ENCODE measurements at places on chromosomes 13 and 19.

DNA sequence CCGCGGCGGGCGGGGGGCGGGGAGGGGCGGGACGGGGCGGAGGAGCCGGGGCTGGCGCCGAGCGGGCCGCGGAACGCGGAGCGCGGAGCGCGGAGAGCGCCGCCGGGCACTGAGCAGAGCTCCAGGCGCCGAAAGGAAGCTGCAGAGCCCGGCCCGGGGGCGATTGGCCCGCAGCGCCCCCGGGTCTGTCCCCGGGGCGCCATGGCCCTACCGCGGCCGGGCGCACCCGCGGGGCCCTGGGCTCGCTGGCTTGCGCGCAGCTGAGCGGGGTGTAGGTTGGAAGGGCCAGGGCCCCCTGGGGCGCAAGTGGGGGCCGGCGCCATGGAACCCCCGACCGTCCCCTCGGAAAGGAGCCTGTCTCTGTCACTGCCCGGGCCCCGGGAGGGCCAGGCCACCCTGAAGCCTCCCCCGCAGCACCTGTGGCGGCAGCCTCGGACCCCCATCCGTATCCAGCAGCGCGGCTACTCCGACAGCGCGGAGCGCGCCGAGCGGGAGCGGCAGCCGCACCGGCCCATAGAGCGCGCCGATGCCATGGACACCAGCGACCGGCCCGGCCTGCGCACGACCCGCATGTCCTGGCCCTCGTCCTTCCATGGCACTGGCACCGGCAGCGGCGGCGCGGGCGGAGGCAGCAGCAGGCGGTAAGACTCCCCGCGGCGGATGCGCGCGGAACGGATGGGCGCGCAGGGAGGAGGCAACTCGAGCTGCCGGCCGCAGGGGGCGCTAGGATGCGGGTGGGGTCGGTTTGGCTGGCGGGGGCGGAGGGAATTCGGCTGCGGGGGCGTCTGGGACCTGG lies at the start of gene PDE4A:
PDE4A (plus strand) TSS at position 95 of the 796 bp plus-strand sequence; CDS start at position 322, 227 bp downstream.
- DNase-seq: no peak

- DNase-seq: no peak
Measured at GRCh38 chr13:44470638-44471562, 97.3 kb downstream of the SERP2 start.

GRCh38 chr13:49184621-49185020 lies 35.5 kb upstream of the MLNR start:
- DNase-seq: no peak

- DNase-seq: no peak
Measured at GRCh38 chr19:31938675-31939074, 406.7 kb upstream of the ZNF507 start.

DNA sequence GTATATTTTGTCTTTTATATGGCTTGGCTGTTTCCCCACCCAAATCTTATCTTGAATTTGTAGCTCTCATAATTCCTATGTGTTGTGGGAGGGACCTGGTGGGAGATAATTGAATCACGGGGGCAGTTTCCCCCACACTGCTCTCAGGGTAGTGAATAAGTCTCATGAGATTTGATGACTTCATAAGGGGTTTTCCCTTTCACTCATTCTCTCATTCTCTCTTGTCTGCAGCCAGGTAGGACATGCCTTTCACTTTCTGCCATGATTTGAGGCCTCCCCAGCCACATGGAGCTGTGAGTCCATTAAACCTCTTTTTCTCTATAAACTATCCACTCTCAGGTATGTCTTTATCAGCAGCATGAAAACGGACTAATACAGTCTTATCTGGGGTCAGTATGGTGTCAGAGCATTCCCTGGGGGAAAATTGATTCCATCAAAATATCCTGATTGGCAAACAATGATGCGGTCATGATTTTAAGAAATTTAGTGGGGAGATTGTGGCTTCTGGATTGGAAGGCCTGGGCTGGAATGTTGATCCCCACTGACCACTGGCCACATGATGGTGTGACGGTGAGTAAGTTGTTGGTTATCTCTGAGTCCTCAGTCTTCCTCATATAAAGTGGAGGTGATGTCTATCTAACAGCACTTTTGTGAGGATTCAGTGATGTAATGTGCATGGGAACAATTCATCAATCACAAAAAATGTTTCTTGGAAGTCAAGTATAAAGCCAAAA lies 27.5 kb upstream of the ANKRD10 start:
- DNase-seq: no peak

GRCh38 chr13:112874751-112875300 lies 94.2 kb upstream of the MCF2L start:
- DNase-seq: no peak

DNA sequence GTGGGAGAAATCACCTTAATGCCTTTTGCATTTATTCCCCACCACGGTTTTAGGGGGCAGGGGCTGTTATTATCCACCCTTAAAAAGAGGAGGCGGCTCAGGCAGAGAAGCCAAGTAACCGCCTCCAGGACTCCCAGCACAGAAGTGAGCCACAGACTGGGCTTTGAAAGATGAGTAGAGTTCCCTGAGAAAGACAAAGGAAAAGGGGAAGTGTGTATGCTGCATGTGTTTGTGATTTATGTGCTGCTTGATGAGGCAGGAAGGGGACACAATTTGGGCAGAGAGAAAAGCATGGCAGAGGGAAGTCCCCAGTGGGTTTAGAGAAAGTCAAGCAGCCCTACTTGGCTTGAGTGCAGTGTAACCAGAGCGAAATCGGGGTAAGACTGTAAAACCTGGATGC lies 85.0 kb downstream of the DOCK9 start:
- no peak for DNase-seq

- DNase-seq: no peak
Measured at GRCh38 chr19:35993923-35994598, 927 bp upstream of the SDHAF1 start.

DNA sequence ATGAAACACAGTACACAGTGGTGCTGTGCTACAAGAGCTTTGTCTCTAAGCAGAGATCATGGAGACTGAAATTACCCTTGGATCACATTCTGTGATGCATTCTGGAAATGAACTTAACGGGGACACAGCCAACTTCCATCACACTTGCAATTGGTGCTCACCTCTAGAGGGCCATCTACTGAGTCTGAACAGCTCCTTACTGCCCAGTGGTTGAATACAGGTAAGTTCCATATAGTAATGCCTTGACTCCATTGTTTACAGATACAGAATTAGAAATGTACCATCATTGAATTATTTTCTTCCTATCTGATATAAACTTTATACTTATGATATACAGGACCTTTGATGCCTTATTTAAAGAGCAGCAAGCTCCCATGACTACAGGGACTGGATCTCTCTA lies 686.4 kb downstream of the PCDH9 start:
- no peak for DNase-seq

DNA sequence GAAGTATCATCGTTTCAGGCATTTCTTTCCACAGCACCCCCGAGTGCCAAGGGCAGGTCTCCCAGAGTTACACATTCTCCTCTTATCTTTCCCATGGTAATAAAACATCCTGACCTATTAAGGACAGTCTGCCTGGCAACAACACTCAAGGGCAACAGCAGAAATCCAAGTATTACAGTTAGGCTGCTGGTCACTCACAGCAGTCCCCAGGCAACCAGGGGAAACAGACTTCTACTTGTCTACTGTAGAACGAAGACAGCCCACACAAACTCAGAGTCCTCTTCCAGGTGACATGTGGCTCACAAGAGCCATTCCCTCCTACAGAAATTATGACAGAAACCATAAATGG lies 24.3 kb downstream of the RCBTB1 start:
- no peak for DNase-seq

DNA sequence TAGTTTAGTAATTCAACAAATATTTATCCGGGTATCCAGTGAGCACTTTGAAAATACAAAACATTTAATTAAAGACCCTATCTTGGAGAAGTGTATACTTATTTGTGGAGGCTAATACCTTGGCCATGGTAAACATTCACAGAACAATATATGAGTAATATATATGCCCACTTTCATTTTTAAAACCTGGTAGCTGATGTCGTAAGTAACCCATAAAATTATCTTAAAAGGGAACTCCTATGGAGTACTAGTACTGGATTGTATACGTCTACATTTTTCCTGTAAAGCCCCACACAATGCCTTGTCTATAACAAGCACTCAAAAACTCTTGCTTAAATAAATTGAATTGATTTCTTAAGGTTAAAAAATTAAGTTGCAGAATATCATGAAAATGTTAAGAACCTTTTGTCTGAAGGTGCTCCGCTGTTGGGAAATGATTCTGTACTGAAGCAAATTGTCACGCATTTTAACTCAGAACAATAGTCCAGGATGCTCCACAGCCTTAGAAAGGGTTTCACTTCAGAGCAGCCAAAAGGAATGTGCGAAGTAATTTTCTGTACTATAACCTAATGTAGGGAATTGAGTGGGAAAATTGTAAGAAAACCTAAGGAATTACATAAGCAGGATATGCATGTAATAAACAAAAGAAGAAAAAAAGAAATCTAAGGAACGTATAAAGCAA lies 58.9 kb upstream of the C1QTNF9 start:
- DNase-seq: no peak

GRCh38 chr13:112510002-112510780 lies 77.8 kb downstream of the TUBGCP3 start:
- no peak for DNase-seq

- DNase-seq: peak; percentile 66
Measured at GRCh38 chr19:45769821-45770191, 754 bp upstream of the SIX5 start.

GRCh38 chr13:106499113-106499512 lies 36.3 kb downstream of the EFNB2 start:
- no peak for DNase-seq

GRCh38 chr13:35876601-35877000 lies 254.6 kb downstream of the DCLK1 start:
- no peak for DNase-seq

DNA sequence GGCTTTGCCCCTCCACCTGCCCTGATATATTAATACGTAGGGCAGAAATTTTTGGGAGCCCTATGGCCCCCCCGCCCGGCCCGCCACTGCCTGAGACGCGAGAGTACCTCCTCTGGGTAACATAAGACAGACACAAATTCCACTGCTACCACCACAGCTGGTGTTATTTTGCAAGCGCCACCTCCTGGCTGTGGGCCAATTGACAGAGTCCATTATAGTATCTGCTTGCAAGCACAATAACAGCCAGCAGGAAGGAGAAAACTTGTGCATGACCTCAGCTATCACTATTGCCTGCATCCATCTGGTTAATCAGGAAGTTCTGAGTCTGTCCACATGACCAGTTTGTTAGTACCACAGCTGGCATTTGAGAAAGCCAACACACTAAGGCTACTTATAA lies 25.3 kb upstream of the OR10H2 start:
- no peak for DNase-seq

- no peak for DNase-seq
Measured at GRCh38 chr19:41969772-41970458, 10.8 kb upstream of the RABAC1 start.

DNA sequence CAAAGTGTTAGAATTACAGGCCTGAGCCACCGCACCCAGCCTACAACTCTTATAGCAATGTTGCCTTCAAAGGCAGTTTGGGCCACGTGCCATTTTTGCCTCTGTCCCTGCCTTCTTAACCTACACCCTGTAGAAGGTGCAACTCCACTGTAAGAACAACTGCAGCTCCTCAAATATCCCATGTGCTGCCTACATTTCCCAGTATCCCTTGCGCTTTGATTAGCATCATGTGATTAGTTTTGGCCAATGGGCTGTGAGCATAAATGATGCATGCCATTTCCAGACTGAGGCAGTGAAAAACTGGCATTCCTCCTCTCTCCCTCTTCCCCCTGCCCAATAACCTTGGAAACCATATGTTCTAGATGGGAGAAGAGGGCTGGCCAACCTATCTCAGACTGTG lies 75.2 kb upstream of the MRI1 start:
- DNase-seq: no peak

- no peak for DNase-seq
Measured at GRCh38 chr13:40082639-40083038, 427.2 kb downstream of the COG6 start.

- DNase-seq: no peak
Measured at GRCh38 chr19:3140667-3141038, 4.8 kb downstream of the GNA15 start.

DNA sequence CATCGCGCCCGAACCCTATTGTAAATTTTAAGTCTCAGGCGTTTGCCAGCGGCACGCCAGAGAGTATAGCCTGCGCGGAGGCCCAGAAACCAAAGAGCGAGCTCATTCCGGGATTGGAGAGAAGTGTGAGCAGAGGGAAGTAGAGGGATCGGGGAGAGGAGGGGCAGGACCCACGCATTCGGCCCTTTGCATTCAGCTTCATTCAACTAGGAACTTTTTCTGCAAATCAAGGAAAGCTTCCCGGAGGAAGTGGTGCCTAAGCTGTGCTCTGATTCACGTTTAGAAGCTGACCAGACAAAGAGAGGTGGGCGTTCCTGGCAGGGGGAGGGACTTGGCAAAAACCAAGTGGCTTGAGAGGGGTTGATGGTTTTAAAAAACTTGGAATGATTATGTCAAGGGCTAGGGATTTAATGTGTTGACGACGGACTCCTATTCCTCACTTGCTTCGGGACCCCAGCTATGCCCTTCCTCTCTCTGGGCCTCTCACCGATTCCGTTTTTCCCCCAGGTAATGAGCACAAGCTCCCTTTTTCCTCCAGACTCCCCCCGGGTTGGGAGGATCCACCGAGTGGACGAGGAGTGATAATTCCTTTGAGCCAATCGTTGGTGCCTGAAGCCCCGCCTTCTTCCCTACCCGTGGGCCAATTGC lies 811 bp upstream of the PRMT1 start:
- DNase-seq: no peak

DNA sequence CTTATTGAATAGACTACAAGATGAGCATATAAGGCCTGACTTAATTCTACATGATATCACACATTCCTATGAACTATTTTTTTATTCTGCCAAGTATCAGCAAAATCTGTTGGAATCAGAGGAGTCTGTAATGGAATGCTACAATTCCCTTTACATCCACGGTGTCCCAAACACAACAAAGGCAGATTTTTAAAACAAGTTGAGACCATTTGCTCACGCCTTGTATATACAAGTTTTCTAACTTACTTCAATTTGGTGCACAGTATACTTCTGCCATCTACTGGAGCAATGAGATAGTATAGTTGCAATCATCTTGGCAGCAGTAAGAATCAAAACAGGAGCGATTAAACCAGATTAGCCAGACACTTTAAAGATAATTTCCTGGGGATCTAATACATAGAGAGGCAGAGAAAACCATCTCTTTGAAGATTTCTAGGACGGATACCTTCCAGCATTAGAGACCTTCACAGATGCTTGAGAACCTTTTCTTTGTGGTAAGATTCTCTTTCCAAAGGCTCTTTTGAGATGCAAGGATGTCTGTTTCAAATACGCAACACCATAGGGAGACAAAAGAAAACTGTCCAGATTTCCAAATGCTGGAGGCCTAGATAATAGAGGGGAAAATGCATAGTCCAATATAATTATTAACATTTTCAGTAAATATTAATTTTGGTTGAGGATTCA lies 302.0 kb upstream of the MIR17HG start:
- no peak for DNase-seq

DNA sequence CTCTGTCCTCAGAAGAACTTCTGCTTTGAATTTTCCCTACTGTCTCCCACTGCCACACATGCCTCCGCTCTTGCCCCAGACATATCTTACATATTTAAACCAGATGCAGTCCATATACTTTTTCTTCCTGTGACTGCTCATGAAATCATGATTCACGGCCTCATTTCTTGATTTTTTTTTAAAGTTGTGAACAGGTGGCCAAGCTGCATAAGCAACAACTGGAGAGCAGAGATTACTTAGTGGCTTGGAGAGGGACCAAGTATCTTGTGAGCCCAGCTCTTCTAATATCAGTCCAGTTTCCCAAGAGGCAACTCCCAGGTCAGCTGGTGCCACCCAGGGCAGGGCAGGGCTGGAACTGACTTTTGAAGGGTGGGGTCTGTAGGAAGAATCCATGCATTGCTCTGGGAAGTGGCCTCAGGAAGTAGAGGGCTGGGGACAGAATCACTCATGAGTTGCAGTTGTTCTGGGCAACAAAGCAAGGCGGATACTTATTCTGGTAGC lies 152.4 kb downstream of the LMO7 start:
- DNase-seq: no peak

- no peak for DNase-seq
Measured at GRCh38 chr19:1970003-1970805, 29.2 kb downstream of the CSNK1G2 start.

Measured in activated CD4-positive, alpha-beta T cell treated with anti-CD3 and anti-CD28 coated beads for 4 hours (primary cell).